Right lobe of liver (tissue), 6 donors: ENCODE measurements at places on chromosomes 6 and 20.

GRCh38 chr6:55511122-55511800 lies 67.7 kb downstream of the HMGCLL1 start:
- H3K4me3 ChIP-seq = no peak overlapping the region
- no peaks in the 10 kb centered on the region for H3K36me3 ChIP-seq
- H3K27ac ChIP-seq = no peak overlapping the region
- no peaks in the 10 kb centered on the region for H3K4me1 ChIP-seq

- no peak overlapping the region for H3K27ac ChIP-seq
- no peak for DNase-seq
- H3K4me3 ChIP-seq = no peak overlapping the region
- no peaks in the 10 kb centered on the region for H3K4me1 ChIP-seq
- no peaks in the 10 kb centered on the region for H3K27me3 ChIP-seq
Measured at GRCh38 chr20:59820204-59821041, 113.0 kb downstream of the SYCP2 start.

GRCh38 chr20:57047281-57048026 lies 219.0 kb downstream of the BMP7 start:
- no peak overlapping the region for H3K27ac ChIP-seq
- no peaks in the 10 kb centered on the region for H3K36me3 ChIP-seq
- no peak for DNase-seq
- no peak overlapping the region for H3K4me3 ChIP-seq
- H3K4me1 ChIP-seq = no peaks in the 10 kb centered on the region

DNA sequence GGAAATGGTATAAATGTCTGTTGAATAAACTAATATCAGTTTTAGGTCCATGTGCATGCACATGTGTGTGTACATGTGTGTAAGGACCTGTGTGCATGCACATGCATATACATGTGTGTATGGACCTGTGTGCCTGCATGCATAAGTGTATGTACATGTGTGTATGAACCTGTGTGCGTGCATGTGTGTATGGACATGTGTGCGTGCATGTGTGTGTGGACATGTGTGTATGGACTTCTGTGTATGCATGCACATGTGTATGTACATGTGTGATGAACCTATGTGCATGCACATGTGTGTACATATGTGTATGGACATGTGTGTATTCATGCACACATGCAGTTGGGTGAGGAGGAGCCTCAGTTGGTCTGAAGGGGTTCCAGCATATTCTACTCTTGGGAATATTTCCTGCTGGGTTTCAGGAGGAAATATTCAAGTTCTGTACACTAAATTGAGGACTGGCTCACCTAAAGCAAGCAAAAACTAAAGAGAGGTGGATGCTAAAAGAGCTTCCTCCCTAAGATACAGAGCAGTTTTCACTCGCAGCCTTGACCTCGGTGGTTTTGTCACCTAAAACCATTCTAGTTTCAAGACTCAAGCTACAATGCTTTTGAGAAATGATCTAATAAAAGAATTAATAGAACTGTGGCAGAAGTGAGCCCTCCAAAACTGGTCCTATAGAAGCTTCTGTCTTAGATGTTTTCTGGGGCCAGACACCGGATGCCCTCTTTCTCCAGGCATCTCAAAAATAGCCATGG lies 742.8 kb downstream of the MAFB start:
- no peaks in the 10 kb centered on the region for H3K27me3 ChIP-seq
- no peaks in the 10 kb centered on the region for H3K36me3 ChIP-seq
- H3K4me1 ChIP-seq = no peaks in the 10 kb centered on the region
- no peak overlapping the region for H3K27ac ChIP-seq
- no peak for DNase-seq

DNA sequence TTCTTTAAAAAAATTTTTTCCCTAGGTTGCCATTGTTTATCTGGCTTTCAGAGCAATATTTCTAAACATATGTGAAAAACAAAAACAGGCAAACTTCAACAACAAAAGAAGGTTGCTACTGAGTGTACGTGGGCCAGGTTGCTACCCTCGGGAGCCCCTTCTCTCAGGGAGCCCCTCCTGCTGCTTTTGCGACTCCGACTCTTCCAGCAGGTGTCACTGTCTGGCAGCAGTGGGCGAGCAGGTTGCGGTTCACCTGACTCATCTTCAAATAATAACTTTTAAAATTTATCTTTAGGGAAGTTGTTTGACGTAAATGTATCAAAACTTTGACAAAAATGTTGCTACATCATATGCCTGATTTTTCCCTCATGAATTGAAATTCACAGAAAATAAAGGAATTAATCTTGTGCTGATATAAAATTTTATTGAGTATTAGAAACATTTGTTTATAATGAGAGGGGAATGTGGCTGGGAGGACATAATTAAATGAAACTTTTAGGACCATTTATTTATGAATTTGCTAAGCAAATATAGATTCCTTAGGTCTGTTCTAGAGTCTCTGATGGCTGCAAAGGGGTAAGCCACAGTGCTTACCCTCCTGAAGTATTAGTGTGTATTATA lies 138.8 kb downstream of the HIVEP1 start:
- no peaks in the 10 kb centered on the region for H3K27me3 ChIP-seq
- no peak overlapping the region for H3K4me3 ChIP-seq
- H3K36me3 ChIP-seq = no peaks in the 10 kb centered on the region
- H3K27ac ChIP-seq = no peak overlapping the region
- H3K4me1 ChIP-seq = no peaks in the 10 kb centered on the region

- no peak for DNase-seq
- no peaks in the 10 kb centered on the region for H3K36me3 ChIP-seq
- no peak overlapping the region for H3K27ac ChIP-seq
- H3K4me1 ChIP-seq = peaks cover under 1% of the 10 kb centered on the region
Measured at GRCh38 chr6:137304020-137304780, 85.0 kb upstream of the IFNGR1 start.

GRCh38 chr20:50744143-50744792 lies 12.9 kb downstream of the PARD6B start:
- peak overlapping the region; percentile 23 for H3K4me3 ChIP-seq
- H3K36me3 ChIP-seq = no peaks in the 10 kb centered on the region
- peaks cover 40% of the 10 kb centered on the region for H3K4me1 ChIP-seq
- H3K27ac ChIP-seq = peak overlapping the region; percentile 88
- DNase-seq = peak; percentile 60
- no peaks in the 10 kb centered on the region for H3K27me3 ChIP-seq

DNA sequence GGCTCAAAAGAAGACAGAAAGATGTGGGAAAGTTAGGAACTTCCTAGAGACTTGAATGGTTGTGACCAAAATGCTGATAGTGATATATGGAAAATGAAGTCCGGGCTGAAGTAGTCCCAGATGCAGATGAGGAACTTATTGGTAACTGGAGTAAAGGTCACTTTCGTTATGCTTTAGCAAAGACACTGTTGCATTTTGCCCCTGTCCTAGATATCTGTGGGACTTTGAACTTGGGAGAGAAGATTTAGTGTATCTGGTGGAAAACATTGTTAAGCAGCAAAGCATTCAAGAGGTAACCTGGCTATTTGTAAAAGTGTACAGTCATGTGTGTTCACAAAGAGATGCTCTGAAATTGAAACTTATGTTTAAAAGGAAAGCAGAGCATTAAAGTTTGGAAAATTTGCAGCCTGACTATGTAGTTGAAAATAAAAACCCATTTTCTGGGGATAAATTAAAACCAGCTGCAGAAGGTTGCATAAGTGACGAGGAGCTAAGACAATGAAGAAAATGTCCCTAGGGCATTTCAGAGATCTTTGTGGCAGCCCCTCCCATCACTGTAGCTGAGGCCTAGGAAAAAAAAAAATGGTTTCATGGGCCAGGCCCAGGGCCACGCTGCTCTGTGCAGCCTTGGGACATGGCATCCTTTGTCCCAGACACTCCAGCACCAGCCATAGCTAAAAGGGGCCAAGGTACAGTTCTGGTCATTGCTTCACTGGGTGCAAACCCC lies 1692.2 kb downstream of the HACE1 start:
- no peaks in the 10 kb centered on the region for H3K27me3 ChIP-seq
- no peak overlapping the region for H3K27ac ChIP-seq
- H3K36me3 ChIP-seq = no peaks in the 10 kb centered on the region
- no peak for DNase-seq
